ENCODE measurements at places on chromosomes 11 and 22.

- DNase-seq, result no peak
These were observed 302.6 kb upstream of the FAT3 start for GRCh38 chr11:91921974-91922373.

DNA sequence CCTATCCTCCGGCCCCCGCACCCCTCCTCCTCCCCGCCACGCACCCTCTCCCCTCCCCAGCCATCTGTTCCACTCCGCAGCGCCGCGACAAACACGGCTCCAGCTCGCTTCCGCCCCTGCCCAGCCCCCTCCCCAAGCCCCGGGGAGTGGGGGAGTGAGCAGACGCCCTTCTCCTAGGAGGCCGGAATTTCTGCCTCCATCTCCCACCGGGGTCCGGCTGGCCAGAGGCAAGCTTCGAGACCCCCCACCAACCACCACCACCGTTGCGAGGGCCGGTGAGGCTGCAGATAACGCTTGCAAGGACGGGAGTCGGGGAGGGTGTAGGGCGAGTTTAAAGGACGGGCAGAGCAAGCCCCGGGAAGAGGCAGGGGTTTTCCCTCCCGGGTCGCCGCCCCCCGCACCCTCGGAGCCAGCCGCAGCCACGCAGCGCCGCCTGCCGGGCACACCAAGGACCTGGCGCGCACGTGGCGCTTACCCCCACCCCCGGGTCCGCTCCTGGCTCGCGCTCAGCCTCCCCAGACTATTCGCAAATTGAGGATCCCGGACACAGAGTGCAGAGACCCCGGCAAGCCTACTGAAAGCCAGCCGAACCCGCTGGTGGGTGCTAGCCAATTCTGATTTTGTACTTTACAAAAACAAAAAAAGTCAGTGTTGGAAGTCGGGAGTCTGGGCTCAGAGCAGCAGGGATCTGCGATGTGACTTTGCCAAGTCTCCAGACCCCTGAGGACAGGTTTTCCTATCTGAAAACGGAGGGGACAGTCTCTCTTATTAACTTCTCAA lies 22.6 kb downstream of the RTN4RL2 start:
- DNase-seq, result no peak

GRCh38 chr11:73388265-73389133 lies 12.3 kb downstream of the RELT start:
- no peak for DNase-seq

- DNase-seq, result no peak
These were observed 9.1 kb downstream of the CPT1A start for GRCh38 chr11:68832476-68833181.

- DNase-seq, result no peak
These were observed 48.0 kb downstream of the TSPAN18 start for GRCh38 chr11:44774731-44775130.

Data from NCI-H2029 treated with DMSO at 0.1 percent for 48 hours (cell line).